CD4-positive, alpha-beta T cell treated with Interleukin-1 beta for 1 hour (primary cell): ENCODE measurements at places on chromosomes 4 and X.
A peak's percentile ranks its signal among the peaks of the same experiment; 100 is the strongest.

DNA sequence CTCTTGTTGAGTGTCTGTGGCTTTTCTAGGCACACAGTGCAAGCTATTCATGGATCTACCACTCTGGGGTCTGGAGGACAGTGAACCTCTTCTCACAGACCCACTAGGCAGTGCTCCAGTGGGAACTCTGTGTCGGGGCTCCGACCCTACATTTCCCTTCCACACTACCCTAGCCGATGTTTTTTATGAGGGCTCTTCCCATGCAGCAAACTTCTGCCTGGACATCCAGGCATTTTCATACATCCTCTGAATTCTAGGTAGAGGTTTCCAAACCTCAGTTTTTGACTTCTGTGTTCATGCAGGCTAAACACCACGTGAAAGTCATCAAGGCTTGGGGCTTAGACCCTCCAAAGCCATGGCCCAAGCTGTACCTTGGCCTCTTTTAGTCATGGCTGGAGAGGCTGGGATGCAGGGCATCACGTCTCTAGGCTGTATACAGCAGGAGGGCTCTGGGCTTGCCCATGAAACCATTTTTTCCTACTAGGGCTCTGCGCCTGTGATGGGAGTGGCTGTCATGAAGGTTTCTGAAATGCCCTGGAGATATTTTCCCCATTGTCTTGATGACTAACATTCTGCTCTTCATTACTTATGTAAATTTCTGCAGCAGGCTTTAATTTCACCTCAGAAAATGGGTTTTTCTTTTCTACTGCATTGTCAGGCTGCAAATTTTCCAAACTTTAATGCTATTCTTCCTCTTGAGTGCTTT is 249.8 kb upstream of the CPEB2 start:
- DNase-seq = no peak

DNA sequence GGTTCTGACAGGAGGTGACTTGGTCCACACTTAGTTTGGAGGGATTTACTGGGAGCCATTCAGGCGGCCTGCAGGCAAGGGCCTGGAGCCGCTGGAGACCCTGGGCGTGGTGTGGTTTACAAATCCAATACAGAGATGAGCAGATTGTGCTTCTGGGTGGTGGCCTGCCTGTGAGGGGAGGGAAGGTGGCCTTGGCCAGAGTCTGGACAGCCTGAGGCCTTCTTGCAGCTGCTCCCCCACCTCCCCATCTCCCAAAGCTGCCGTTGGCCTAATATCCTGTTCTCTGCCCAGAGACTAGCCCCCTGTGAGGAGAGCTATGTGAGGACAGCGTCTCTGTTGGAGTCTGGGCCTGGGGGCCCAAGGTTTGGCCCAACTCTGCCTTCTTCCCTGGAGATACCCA is 163.9 kb upstream of the MAMLD1 start:
- DNase-seq = no peak

DNA sequence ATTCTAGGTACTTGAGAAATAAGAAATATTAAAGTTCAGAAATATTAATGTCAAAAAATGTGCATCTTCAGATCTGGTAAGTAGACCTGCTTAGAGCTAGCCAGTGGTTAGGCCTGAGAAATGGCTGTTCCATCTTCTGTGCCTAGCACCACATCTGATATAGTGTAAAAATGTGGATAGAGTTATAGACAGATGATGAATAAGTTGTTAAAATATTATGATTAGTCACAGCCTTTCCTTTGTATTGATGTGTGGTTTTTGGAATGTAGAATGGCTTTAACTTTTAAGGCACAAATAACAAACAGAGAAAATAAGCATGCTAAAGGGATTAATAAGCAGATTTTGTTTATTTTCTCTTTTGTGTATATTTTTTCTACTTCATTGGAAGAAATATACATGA is 133.5 kb upstream of the NUDT6 start:
- no peak for DNase-seq

GRCh38 chr4:135718019-135718418 is 1516.4 kb upstream of the PABPC4L start:
- no peak for DNase-seq

DNA sequence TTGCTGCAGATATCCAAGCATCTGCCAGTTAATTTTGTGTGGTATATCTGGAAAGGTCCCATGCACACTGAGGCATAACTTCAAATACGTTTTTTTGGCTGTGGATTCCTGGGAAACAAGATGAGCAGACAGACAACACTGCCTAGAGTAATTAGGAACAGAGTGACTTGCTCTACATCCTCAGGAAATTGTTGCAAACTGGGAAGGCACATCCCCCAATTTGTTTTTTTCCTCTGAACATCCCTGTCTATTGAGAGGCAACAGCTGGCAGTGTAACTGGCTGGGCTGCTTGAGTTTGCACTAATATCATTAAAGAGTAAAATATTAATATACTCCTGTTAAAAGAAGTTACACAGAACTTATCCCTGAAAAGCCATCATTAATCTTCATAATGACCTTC is 207.7 kb upstream of the SLIT2 start:
- DNase-seq = no peak

DNA sequence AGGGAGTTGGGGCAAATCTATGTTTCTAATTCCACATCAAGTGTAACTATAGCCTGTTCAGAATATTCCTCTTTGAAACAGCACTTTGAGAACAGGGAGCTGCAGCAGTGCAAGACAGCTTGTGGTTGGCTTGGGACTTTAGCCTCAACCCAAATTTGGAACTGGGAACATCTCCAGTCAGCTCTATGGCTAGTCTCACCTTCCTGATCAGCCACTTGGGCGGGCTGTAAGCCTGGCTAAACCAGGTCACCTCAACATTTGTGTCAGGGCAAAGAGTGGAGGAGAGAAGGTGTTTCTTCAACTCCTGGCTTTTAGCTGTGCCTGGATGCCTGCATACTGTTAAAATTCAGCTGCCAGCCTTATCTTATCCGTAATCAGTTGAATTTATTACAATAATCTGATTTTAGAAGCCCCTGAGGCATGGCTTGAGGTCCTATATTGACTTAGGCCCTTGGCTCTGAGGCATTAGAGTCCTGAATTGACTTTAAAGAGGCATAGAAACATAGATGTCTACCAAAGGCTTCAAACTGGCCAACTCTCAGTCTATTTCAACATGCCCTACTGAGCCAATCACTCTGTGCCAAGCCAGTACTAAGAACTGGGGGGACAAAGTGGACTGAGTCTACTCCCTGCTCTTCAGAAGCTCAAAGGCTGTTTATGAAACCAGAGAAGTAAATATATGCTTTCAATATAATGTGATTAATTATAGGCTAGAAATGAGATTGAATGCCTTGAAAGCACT is 18.7 kb upstream of the AR start:
- no peak for DNase-seq

GRCh38 chr4:156223985-156224384 is 270.3 kb upstream of the CTSO start:
- no peak for DNase-seq

DNA sequence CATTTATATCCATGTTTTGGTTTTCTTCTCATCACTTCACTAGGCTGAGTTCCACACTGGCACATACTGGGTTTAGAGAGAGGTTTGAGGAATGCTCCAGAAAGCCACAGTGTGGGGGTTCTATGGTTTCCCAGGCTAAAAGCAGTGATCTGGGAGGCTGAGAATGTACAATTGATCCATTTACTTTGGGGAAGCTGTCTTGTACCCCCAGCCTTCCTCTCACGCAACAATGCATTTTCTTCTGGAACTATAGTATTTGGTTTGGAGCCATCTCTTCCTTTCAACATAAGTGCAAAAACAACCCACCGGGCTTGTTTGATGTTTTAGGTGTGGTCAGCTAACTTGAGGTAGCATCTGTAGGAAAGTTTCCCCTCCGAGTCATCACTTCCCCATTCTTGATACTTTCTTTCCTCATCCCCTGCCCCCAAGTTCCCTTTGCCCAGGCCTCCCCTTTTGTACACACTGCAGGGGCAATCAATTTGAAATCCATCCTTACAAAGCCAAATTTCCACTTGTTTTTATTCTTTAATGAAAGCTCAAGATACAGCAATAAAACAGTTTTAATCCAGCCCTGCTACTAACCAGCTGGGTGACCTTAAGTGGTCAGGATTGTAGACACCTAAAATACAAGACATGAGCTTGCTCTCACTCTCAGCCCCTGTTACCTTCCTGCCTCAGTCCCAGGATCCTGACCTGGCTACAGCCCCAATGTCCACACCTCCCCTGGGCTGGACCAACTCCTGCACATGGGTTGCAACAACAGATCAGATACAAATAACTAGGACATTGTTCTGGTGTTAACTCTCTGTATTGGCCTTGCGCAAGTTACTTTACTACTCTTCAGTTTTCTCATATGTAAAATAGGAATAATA is 109.2 kb downstream of the FHDC1 start:
- DNase-seq = peak; percentile 22

DNA sequence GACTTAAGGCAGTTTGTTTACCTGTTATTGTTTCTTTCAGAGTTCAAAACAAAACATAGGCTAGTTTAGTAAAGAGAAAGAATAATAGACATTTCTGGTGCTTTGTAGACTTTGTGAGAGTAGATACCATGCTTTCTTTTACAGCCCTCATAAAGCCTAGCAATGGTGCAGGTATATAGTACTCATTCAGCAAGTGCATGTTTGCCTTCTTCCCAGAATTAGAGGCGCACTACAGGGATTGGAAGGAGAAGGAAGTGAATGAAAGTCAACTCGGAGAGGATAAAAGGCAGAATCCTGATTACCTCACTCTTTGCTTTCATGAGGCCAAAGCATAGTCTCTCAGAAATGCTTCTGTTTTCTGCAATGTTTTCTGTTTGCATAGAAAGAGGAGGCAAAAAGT is 43.1 kb upstream of the FHDC1 start:
- DNase-seq = no peak

- no peak for DNase-seq
These were observed 6.6 kb upstream of the HNRNPD start for GRCh38 chr4:82380344-82380743.

DNA sequence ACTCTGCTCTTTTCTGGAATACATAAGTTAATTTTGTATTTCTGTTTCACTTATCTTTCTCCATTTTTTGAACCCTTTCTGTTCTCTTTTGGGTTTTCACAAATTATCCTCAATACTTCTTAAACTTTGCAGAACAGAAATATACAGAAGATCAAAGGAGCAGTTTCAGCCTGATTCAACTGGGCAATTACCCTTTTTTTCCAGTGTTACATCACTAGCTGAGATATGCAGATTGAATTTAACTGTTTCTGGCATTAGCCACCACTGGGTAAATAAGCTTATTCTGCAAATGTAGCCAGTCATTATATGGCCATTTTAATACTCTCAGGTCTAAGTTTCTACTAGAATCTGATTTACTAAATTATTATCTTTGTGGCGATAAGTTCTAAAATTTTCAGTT is 66.9 kb upstream of the GRID2 start:
- DNase-seq = no peak

- no peak for DNase-seq
These were observed 47.2 kb downstream of the FHL1 start for GRCh38 chrX:136194536-136194935.

DNA sequence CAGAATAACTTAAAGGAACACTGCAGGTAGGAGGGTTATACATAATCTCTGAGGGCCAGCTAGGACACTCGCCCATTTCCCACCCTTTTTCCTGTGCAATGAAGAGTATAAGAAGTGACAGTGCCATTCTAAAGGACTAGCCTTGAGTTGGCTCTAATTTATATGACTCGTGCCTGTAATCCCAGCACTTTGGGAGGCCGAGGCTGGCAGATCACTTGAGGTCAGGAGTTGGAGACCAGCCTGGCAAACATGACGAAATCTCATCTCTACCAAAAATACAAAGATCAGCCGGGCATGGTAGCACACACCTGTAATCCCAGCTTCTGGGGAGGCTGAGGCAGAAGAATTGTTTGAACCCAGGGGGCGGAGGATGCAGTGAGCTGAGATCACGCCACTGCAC is 4.4 kb downstream of the TBC1D1 start:
- no peak for DNase-seq

DNA sequence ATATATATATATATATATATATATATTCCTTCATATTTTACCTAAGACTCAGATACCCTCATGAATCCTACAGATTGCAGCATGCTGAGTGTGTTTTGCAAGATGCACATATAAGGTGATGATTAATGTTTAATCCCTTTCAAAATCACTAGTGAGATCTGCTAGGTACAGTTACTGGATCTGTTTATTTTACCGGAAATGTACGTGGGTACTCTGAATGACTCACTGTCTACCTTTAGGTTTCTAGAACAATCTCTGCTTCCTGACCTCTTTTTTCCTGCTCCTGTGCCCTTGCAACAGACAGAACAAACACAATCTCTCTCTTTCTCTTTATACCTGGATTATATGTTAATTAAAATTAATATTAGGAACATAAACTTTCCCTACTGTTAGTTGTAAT is 379.6 kb downstream of the FAM133A start:
- DNase-seq = no peak

- DNase-seq = no peak
These were observed 17.4 kb downstream of the ENPP6 start for GRCh38 chr4:184200296-184200695.

DNA sequence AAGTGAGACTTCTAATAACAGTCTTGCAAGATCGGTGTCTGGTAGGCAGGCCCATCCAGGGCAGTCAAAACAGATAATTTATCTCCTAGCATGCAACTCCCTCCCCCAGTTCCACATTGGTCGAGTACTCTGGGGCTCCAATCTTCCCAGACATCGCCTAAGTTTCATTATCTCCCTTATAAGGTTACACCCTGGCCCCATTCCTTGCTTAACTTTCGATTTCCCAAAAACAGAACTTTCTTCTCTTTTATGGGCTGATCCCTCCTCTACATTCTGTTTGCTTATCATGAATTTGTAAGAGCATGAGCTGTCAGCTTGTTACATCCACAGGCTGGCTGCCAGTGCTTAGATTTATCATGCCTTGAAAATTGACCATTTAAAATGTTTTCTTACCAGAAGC is 471.3 kb downstream of the TECRL start:
- DNase-seq = no peak

GRCh38 chr4:11218692-11219091 is 210.0 kb downstream of the HS3ST1 start:
- DNase-seq = no peak

- DNase-seq = no peak
These were observed 302 bp downstream of the NHS start for GRCh38 chrX:17375367-17375636.
